ENCODE measurements at places on chromosomes 6 and 20.

- DNase-seq, result no peak
Measured at GRCh38 chr6:39476670-39477069, 154.2 kb upstream of the KCNK16 start.

GRCh38 chr6:151181706-151182363 lies 57.9 kb upstream of the AKAP12 start:
- no peak for DNase-seq

DNA sequence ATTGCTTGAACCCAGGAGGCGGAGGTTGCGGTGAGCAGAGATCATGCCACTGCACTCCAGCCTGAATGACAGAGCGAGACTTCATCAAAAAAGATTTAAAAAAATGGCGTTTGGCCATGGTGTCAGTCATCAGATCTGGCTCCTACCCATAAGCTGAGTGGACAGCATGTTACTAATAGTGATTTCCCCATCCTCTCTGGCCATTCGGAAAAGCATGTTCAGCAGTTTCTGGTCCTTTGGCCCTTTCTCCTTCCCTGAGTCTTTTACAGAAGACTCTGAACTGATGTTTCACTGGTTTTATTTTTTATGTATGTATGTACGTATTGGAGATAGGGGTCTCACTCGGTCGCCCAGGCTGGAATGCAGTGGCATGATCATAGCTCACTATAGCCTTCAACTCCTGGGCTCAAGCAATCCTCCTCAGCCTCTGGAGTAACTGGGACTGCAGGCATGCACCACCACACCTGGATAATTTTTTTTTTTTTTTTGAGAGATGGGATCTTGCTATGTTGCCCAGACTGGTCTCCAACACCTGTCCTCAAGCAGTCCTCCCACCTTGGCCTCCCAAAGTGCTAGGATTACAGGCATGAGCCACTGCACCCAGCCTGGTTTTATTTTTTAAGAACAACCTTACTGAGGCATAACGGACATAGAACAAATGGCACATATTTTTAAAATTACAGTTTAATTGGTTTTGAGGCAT lies 84.2 kb upstream of the CNKSR3 start:
- DNase-seq, result no peak

- DNase-seq, result no peak
Measured at GRCh38 chr6:10140824-10141223, 274.1 kb downstream of the TFAP2A start.

DNA sequence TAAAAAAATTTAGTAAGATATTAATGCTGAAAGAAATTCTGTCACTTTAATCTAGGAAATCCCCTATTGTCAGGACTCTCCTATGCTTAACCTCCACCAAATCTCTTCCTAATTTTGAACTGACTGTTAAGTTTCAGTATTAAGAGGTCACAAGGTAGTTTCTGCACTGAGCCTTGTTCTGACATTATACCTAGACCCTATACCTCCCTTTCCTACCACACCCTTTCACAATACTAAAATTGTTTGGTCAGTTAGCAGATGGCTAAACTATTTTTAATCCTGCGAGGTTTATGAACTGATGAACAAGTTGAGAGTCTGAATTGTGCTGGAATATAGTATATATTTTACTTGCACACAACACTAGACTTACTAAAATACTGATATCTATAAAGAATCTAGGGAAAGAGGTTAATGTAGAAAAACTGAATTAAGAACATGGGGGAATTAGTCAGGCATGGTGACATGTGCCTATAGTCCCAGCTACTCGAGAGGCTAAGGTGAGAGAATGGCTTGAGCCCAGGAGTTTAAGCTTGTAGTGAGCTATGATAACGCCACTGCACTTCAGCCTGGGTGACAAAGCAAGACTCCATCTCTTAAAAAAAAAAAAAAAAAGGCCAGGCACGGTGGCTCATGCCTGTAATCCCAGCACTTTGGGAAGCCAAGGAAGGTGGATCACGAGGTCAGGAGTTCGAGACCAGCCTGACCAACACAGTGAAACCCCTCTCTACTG lies 51.5 kb downstream of the HBS1L start:
- DNase-seq, result no peak

DNA sequence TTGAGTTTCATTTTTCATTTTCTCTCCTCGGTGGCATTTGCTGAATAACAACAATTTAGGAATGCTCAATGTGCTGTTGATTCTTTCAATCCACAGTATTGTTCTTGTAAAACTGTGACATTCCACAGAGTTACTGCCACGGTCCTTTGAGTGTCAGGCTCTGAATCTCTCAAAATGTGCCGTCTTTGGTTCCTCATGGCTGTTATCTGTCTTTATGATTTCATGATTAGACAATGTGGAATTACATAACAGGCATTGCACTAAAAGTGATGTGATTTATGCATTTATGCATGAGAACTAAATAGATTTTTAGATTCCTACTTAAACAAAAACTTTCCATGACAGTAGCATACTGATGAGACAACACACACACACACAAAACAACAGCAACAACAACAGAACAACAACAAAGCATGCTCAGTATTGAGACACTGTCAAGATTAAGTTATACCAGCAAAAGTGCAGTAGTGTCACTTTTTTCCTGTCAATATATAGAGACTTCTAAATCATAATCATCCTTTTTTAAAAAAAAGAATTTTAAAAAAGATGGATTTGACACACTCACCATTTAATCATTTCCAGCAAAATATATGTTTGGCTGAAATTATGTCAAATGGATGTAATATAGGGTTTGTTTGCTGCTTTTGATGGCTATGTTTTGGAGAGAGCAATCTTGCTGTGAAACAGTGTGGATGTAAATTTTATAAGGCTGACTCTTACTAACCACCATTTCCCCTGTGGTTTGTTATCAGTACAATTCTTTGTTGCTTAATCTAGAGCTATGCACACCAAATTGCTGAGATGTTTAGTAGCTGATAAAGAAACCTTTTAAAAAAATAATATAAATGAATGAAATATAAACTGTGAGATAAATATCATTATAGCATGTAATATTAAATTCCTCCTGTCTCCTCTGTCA lies 88.1 kb downstream of the SNAP25 start:
- peak; percentile 62 for DNase-seq

DNA sequence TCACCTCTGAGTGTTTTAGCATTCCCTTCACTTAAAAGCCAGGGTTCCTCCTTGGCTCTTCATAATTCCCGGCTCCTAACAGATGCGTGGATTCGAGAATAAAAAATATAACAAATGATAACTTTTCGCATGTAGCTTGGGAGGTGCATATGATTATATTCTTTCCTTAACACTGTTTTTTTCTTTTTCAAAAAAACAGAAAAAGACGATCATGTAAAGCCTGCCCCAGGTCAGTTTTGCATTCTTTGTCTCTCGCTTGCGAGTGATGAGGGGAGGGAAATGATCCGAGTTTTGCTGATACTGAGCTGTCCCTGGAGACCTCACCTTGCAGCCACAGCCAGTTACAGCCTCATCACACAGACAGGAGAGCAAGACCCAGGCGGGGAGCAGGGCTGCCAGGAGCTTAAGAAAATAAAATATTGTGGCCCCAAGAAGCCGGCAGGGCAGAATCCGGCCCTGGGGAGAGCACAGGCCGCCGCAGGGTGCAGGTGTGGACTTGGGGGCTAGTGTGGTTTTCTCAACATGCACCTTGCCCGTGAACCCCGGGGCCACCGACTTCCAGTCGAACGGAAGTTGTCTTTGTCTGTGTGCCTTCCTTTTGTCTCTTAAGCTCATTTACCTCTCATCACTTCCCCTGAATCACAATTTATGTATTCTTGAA lies 301.8 kb downstream of the TAF4 start:
- DNase-seq, result no peak

- DNase-seq, result no peak
Measured at GRCh38 chr6:44826025-44826676, 438.6 kb downstream of the CDC5L start.

DNA sequence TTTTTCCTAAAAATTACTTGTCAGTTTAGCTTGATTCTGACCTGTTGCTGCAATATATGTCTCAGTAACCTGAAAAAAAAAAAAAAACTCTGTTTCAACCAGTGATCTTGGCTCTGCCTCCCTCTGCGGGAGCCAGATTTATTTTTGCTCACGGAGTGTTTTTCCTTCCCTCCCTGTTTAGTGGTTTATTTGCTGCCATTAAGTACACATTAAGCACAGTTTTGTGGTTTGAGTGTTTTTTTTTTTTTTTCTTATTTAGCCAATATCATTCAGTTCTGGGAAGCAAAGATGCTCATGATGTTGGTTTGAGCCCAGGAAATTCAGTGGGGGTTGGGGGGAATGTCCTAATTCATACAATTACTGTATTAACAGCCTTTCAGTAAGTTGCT lies 110.1 kb upstream of the GPR6 start:
- peak; percentile 37 for DNase-seq

- DNase-seq, result no peak
Measured at GRCh38 chr6:155985660-155986138, 530.1 kb upstream of the NOX3 start.

All from kidney glomerular epithelial cell (primary cell).